GOT3 (cell line): ENCODE measurements at places on chromosomes 7 and 10.

DNA sequence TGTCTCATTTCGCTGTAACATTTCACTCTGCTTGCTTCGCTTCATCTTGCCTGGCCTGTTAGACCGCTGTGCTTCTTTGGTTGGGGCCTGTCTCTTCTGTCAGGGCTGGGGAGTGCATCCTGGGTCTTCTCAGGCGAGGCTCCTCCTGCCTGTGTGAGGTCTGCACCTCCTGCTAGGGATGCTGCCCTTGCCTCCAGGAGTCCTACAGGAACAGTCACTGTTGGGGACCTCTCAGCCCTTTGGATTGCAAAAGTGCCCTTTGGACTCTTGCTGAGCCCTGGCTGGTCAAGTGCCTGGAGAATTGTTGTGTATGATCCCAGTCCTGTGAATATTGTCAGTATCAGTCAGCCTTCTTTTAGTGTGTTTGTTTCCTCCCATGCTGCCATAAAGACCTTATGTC lies 84.1 kb downstream of the MDFIC start:
- no peak for DNase-seq

DNA sequence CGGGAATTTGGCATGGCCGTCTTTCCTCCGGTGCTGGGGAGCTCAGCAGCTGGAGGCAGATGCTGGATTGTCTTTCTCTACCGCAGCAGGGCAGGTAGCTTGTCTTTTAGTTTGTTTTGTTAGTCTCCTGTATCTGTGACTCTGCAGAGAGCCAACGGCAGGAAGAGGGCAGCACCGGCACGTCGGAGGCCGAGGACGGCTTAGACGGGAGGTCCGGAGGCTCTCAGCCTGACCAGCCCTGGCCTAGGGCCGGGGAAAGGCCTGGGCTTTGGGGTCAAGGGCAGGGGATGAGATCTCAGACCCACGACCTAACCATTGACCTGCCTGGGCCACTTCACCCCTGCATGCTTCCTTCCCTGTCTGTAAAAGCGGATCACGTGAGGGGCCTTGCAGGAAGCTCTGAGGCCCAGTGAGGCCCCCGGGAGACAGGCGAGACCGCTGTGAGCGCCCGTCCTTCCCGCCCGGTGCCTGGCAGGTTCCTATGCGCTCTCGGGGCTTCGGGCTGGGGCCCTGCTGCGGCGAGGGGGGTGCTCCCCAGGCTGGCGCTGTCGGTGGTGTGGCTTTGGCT lies 72.7 kb downstream of the LHPP start:
- DNase-seq, result no peak

DNA sequence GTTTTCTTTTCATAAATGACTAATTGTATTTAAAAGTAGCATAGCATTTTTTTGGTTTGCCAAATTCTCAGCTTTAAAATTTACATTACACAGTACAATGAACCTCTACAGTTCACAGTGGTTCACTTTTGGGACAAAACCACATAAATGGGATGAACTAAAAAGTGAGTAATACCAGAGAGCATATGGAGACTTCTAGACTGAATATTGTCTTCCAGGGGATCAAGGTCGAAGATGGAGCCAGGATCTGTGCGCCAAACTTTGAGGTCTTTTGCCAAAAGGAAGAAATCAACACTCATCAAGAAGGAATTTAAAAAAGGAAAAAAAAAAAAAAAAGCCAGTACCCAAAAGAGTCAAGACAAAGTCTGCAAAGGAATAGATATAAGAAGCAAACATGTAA lies 87.5 kb downstream of the NEBL start:
- DNase-seq, result no peak

GRCh38 chr7:152176797-152177196 lies 151.3 kb downstream of the GALNT11 start:
- no peak for DNase-seq

DNA sequence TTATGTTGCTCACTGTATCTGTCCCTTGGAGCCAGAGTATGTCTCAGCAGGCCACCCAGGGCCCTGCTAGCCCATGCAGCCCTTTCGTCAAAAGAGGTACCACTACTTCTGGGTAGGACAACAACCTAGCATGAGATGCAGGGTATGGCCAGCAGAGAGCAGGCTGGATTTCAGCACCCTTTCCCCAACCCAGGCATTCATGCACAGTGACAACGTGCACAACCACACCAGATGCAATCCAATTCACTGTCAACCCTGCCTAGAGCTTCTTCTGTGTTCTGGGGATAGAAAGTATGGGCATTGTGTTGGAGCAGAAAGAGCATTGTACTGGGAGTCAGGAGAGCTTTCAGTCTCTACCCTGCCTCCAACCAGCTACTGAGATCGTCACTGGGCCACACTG lies 37.9 kb downstream of the JAZF1 start:
- DNase-seq, result no peak

DNA sequence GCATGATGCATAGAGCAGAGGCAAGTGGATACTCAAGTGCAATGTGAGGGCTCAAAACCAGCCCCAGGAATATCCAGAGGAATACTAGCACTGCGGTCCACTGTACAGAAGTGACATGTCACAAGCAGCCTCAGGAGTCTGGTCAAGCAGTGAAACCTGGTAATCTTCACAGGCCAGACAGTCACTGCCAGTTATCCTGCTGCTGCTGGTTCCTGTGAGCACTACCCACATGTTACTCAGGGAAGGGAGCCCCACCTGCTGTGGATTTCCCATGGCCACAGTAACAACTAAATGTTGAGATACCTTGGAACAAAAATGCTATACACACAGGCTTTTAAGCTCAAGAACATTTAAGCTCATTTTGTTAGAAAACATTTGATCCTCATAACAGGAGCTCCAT lies 103.0 kb downstream of the RNF133 start:
- no peak for DNase-seq

- DNase-seq, result no peak
Measured at GRCh38 chr10:12597788-12598765, 248.7 kb downstream of the CAMK1D start.

DNA sequence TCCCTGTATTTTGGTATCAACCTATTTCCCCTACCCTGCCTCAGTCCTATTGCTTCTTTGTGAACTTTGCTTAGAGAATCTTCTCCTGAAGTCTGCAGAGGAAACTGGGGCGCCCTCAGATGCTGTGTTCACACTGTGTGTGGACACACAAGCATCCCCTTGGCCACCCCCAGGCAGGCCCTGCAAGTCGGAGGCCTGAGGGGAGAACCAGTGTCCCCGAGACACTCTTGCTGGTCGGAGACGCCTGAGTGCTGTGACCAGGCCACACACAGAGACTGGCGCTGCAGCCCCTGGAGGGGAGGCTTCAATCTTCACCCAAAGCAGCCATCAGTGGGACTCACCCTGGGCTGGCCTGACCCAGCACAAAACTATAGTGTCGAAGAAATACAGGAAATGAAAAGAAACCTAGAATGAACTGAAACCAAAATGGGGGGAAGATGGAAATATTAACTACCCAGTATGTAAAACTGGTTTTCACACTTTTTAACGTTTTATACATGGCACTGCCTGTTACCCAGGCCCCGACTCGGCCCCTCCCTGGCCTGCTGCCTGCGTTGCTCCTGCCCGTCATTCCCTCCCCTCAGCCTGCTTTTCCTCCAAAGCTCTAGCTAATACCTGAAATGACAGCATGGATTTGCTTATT lies 48.4 kb upstream of the FAM20C start:
- no peak for DNase-seq

DNA sequence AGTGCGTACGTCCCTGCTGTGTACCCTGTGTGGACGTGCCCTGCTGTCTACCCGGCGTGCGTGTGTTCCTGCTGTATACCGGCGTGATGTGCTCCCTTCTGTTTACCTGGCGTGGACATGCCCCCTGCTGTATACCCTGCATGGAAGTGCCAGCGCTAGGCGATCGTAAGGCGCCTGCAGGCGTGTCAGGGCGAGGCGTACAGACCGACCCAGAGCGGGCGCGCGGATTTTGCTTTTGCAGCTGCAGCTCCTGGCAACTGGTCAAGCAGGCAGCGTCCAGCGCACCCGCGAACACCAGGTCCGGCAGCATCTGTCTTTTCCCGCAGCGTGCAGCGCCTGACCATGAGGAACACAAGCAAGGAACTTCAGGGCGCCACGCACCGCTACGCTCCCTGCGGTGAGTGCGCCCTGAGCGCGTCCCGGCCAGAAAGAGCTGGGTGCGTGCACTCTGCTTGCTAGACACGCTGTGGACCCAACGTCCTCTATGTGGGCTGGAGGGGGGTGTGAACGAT lies 680 bp downstream of the C7orf57 start:
- DNase-seq, result no peak

DNA sequence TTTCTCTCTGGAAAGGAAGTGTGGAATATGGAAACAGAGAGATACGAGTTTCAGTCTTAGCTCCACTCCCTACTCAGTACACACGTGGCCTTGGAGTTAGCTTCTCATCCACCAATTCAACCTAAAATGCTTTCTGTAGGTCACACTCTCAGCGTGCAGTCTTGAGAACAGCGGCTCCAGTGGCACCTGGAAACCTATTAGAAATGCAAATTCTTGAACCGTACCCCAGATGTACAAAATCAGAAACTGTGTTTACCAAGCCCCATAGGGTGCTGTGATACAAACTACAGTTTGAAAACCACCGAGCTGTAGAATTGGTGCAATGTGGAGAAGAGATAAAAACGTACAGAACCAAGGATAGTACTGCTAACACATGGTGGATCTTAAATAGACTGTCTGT lies 91.1 kb upstream of the SP4 start:
- DNase-seq, result no peak

DNA sequence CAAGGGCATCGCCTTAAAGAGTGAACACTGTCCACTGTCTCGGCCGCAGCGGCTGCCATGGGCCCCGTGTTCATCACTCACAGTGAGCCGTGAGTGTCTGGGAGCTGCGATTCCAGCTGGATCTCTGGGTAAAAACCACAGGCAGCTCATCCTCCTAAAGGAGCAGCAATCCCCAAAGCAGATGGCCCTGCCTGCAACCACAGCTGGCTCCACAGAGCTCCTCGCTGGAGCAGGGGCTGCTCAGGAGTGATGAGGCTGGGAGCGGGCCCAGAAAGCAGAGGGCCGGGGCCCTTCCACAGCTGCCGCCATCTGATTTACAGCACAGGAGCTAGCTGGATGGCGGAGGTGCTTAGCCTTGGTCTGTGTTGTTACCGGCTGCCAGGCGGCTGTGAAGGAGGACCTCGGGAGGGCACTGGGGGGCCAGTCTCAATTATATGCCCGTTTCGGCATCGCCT lies 6.6 kb upstream of the TMEM184A start:
- DNase-seq, result no peak

GRCh38 chr10:111879969-111880368 lies 303.6 kb downstream of the GPAM start:
- no peak for DNase-seq

DNA sequence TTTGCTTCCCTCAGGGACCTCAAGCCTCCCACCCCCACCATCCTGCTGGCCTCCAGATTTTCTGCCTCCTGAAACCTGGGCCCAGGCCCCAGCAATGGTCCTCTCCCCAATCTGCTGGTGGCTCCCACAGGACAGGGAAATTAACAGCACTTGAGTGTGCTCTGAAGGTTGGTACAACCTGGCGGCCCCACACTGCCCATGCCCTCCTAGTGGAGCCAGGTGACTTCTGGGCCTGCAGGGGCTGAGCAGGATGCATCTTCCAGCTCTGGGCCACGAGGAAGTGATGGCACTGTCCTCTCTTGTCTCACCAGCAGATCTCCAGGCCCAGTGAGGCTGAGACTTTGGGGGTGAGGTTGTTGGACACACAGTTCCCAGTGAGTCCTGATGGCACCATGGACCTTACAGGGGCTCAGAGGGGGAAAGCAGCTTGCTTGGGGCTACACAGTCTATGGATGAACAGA lies 3.6 kb upstream of the ZMIZ1 start:
- DNase-seq, result no peak

- DNase-seq, result no peak
Measured at GRCh38 chr7:13416071-13416470, 573.4 kb downstream of the ETV1 start.

DNA sequence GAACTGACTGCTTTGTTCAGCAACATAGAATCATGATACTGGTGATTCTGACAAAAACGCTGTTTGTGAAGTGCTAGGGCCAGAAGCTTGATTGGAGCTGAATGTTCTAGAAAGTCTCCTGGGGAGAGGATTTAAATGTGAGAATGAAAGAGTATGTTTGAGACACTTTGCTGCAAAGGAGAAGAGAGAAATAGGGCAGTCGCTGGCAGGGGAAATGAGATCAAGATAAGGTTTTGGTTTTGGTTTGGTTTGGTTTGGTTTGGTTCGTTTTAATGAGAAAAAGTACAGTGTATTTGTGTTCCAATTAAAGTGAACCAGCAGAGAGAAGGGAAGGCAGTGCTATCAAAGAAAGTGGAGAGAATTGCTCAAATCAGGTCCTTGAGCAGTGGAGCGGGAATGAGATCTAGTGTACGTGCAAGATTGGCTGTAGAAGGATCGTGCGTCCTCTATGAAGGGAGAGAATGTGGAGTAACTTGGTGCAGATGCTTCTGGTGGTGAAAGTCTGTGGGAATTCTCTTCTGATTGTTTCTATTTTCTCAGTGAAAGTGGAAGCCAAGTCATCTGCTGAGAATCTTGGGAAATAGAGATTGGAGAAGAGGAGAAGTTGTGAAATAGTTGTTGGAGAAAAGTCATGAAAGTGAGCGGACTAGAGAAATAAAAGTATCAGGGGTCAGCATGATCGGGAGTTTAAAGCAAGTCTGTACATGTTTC lies 270.5 kb downstream of the CCDC3 start:
- DNase-seq, result no peak

GRCh38 chr10:5184987-5185775 lies at the start of gene AKR1C8:
Gene AKR1C8, minus strand, starts transcription at chr10:5185150. Its CDS starts 46 bp downstream, at chr10:5185104.
- DNase-seq, result no peak

- DNase-seq, result no peak
Measured at GRCh38 chr10:70232155-70232858, 922 bp downstream of the PPA1 start.

DNA sequence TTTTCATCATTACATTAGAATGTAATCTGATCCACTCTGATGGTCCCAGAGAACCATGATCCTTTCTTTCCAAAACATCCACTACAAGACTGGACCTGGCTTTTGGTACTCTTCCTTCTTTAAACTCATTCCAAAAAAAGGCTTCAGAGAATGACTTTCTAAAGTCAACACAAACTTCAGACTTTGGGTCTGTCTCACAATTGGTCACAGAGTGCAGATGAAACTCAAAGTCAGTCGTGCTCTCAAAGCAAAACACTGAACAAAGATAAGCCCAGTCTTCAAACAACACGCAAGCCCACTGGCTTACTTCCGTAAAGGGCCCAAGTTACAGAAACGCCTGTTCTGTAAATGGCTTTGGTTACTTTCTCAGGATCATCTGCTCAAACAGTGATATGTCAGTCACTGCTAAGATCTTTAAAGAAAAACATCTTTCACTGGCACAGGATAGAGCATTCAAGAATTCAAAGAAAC lies 250.9 kb upstream of the MKLN1 start:
- no peak for DNase-seq

GRCh38 chr7:14336256-14336655 lies 346.8 kb upstream of the ETV1 start:
- no peak for DNase-seq

- DNase-seq, result no peak
Measured at GRCh38 chr10:125060026-125060425, 100.3 kb downstream of the CTBP2 start.

DNA sequence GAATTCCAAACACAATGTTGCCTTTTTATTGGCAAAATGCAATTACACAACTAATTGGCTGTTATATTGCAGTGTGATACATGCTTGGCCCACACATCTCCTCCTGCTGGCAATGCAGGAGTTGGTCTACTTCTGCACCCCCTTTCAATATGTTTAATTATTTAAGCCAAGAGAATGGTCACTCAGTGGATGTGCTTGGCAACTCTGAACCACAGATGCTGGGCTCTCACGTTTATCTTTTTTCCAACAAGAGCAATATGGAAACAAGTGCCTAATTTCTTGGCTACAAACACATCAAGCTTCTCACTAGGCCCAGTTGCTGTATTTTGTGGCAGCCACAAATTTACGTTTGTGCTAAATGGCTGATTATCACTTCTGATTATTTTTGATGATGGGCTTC lies 1149.2 kb upstream of the CELF2 start:
- no peak for DNase-seq
